Lung microvascular endothelial cell (primary cell): ENCODE measurements at places on chromosomes 3 and 15.

- no peak for DNase-seq
Observed at GRCh38 chr3:60772584-60772983, 478.7 kb downstream of the FHIT start.

- no peak for DNase-seq
Observed at GRCh38 chr15:91357011-91357410, 257.0 kb downstream of the SV2B start.

GRCh38 chr3:106125321-106125720, 256.5 kb upstream of the CBLB start:
- no peak for DNase-seq

DNA sequence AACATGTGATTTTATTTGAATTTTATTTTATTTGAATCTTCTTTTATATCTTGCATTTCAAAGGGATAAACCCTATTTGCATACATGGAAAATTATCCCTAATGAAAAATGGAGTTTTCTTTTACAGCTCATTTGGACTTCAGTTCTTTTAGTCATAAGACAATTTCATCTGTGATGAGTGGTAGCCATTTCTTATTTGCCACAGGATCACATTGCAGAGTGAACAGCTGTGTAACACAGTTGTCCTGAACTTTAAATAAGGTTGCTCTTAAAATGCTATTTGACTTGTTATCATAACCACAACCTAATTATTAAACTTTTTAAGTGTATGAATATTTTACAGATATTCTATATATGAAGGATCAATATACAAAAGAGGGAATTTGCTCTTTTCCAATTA, 221.7 kb upstream of the ROPN1 start:
- DNase-seq, result no peak

- no peak for DNase-seq
Observed at GRCh38 chr15:85872125-85872524, 77.4 kb upstream of the KLHL25 start.

DNA sequence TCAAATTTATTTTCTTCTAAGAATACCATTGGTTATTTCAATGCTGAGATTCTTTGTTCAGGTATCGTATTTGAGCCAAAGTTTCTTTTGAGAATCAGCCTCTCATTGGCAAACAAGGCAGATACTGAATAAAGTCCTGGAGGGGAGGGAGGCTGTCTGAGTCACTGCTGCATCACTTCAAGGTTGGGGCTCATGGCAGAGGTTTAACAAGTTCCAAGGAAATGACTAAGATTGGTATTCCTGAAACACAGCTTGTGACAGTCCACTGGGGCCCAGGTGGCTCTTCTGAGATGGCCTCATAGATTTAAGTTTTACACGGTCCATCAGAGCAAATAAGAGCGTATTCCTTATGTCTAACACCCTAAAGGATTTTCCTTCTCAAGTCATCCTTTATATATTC, 213.8 kb upstream of the STAC start:
- no peak for DNase-seq

DNA sequence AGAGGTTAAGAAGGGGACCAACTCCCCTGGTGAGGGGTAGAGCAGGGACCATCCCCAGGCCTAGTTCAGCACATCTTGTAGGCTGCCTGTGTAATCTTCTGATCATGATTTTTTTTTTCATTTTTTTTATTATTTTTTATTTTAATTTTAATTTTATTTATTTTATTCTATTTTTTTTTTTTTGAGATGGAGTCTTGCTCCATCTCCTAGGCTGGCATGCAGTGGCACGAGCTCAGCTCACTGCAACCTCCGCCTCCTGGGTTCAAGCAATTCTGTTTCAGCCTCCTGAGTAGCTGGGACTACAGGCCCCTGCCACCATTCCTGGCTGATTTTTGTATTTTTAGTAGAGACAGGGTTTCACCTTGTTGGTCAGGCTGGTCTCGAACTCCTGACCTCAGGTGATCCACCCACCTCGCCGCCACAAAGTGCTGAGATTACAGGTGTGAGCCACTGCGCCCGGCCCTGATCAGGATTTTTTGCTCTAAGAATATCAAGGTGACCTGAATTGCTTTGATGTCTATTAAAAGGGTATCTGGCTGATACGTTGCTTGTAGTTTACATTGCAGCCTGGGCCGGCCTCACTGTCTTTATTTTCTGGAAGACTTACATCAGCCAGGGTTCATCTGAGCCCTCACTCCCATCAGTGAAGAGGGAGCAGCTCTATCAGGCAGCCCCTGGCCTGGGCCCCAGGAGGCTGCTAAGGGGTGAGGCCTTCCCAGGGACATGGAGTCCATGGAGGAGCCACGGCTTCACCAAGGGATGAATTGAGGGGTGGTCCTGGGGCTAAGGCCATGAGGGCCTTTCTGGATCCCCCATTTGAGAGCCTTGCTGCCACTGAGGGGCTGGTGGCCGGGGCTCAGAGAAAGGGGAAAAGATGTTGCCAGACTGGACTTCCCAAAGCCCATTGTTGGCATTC, 10.7 kb downstream of the SYNM start:
- no peak for DNase-seq

DNA sequence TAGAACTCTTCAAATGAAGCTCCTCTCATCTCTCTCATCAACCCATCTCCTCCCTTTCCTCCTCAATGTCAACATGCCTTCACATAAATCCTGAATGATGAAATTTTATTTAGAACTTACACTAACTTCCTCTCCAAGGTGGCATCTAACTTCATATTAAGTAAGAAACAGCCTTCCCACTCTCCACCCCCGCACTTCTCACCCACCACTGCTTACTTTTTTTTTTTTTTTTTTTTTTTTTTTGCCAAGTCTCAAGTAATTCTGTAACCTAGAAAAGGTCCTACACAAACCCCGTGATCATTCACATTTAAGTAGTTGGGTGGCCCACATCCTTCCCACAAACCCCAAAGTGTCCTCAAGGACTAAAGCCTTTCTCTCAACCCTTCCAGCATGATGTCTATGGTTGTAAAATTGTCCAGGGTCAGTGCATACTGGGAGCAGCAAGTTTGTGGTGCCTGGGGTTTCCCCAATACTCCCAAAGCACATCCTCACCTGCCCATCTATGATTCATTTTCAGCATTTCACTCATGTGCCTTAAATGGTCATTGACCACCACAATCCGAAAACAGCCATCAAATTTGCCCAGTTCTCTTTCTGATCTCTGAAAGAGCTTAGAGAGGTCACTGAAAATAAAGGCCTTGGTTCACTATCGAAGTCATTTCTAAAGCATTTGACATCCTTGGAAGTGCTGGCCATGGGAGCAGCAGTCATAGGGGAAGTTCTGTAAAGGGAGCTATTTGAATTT, 47.2 kb downstream of the CD86 start:
- DNase-seq, result no peak

DNA sequence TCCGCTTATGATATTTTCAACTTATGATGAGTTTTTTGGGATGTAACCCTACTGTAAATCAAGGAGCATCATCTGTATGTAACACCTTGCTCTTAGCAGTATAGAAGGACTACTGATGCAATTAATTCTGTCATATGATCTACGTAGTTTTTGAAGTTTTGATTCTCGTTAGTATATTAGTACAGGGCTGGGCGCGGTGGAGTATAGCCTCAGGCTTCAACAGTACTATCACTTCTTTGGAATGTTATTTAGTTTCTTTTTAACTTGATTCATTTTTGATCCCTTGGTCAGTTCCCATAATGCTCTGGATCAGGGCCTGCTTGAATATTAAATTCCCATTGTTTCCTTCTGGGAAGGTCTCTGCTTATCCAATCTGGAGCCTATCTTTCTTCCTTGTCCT, 23.9 kb upstream of the AP4E1 start:
- no peak for DNase-seq

GRCh38 chr15:77178411-77178810, 107.5 kb upstream of the TSPAN3 start:
- DNase-seq, result no peak

DNA sequence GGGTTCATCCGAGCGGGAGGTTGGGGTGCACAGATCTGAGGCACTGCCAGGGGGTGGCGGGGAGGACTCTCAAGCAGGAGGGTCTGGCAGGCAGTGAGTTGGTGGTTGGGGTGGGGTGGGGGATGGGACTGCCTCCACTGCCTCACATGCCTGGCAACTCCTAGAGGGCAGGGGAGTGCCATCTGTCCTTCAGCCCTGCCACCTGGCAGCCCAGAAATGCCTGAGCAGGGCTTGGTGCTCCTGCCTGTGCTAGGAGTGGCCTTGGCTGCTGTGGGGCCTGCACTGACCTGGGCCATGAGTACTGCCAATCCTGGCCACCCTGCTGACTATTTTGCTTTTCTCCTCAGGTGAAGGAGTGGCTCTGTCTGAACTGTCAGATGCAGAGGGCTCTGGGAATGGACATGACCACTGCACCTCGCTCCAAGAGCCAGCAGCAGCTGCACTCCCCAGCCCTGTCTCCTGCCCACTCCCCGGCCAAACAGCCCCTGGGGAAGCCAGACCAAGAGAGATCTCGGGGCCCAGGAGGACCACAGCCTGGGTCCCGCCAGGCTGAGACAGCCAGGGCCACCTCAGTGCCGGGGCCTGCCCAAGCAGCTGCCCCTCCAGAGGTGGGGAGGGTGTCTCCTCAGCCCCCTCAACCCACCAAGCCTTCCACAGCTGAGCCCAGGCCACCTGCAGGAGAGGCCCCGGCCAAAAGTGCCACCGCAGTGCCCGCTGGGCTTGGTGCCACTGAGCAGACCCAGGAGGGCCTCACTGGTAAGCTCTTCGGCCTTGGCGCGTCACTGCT, 32.0 kb upstream of the APEH start:
- DNase-seq, result no peak

DNA sequence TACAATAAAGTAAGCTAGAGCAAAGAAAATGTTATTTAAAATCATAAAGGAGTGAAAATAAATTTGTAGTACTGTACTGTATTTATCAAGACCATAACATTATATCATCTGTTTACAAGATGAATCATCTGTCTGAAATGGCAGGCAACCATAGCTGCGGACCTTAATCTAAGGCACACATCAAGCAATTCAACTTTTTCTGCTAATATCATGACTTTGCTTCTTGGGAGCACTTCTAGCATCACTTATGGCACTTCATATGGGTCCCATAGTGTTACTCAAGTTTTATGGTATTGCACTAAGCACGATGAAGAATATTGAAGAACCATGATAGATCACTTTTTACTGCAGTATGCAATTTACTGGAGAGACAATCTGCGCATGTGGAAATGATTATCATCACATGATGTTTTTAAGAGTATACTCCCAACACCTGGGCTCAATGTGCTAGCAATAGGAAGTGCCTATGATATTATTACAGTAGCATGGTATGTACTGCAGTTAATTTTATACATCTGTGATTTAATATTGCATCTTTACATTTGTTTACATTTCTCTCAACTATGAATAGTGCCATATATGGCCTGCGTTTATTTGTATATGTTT, 137.7 kb upstream of the NECTIN3 start:
- no peak for DNase-seq

DNA sequence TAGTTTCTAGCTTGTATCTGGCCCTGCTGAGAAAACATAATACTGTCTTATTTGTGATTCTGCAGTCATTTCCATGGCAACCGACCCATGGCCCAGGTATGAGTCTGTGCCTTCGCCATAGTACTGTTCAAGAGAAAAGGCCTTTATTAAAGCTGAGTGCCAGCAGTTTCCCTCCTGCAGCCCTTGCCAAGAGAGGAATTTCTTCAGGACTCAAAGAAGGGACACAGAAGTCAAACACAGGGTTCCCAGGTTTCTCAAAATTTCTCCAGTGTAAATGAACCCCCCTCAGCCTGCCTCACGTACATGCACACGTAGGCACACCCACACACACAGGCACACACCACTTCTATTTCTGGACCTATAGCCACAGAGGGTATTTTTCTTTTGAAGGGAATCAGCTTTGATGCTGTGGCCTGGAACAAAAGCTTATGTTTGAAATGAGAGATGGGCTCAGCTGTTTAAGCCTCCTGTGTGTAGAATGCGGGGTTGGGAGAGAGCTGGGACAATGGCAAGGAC, 269.2 kb downstream of the PDCD6IP start:
- no peak for DNase-seq

GRCh38 chr15:52010633-52011595, 8.1 kb upstream of the MAPK6 start:
- no peak for DNase-seq

DNA sequence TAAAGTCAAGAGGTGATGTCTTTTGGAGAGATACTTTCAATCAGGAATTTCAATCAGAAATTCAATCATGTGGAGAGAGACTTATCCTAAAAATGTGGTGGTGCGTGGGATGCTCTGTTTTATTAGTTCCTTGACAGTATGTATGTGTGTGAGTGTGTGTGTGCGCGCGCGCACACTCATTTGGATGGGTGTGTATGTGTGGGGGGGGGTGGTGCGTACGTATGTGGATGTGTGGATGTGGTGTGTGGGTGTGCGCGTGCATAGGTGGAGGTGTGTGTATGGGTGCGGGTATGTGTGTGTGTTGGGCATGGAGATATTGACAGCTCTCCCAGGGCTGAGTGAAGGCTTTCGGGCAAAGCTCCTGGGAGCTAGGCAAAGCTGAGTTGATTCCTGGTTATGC, 2.4 kb downstream of the ADIPOQ start:
- DNase-seq, result no peak

GRCh38 chr15:91807122-91807521, 46.4 kb upstream of the SLCO3A1 start:
- no peak for DNase-seq

DNA sequence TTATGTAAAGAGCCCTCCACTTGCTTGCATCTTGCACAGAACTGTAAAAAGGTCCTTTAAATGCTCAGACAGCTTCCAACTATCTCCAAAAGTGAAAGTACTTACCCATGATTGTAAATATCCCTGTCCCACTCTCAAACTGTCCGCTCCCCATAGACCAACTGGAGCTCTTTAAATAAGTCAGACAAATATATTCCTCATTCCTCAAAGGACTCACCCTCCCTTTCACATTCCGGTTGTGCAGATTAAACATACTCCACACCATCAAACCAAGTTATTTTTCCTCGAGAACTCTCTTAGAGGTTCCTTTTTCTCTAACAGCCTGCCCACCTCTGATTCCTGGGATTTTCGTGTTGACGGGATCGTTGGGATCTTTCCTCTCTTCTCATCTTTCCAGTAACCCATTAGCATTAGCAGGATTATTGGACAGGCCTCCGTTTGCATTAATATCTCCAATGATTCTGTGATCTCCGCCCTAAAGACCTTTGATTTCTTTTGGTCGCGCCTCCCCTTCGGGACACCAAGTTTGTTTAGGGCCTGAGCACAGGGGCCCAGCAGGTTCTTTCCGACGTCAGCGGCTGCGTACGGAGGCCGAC, 763 bp downstream of the GOLGB1 start:
- DNase-seq, result peak; percentile 79
